ENCODE measurements at places on chromosomes 2 and 18. TPM values are rescaled to one million over a fixed set of nuclear protein-coding genes. Genes with fewer than 3 reads are reported as not detected.

Gene RAB27B
- total RNA-seq = 11.7 TPM

Gene IL36G
- not detected for total RNA-seq

Gene HEATR5B
- total RNA-seq = 8.2 TPM

Gene ADAM23
- total RNA-seq = 12.6 TPM

Gene CCDC141
- total RNA-seq = not detected

Gene DNAJC5G
- total RNA-seq = not detected

Gene RUFY4
- total RNA-seq = not detected

Gene RBFA
- total RNA-seq = 29.5 TPM

Gene PCARE
- total RNA-seq = not detected

Gene SIGLEC15
- not detected for total RNA-seq

Gene CTAGE1
- total RNA-seq = not detected

Gene AGPS
- total RNA-seq = 45.6 TPM

Gene PLEK
- total RNA-seq = not detected

Gene CD8B2
- total RNA-seq = not detected

Gene CENPA
- total RNA-seq = 46.7 TPM

Gene PIK3C3
- total RNA-seq = 17.7 TPM

Gene CIB4
- total RNA-seq = 0.44 TPM

Gene CPO
- not detected for total RNA-seq

Gene PIEZO2
- 1.3 TPM for total RNA-seq

Gene SOWAHC
- 13.5 TPM for total RNA-seq

Gene MAPK4
- 0.14 TPM for total RNA-seq

Gene SERPINB13
- total RNA-seq = not detected

Gene EMX1
- 0.27 TPM for total RNA-seq

Gene TMEM178A
- not detected for total RNA-seq

Gene DSG1
- total RNA-seq = not detected

Gene CLEC4F
- not detected for total RNA-seq

Gene SH3RF3
- 0.63 TPM for total RNA-seq
